Stimulated activated CD4-positive, alpha-beta T cell treated with anti-CD3 and anti-CD28 coated beads, Interleukin-15, amount 100 ng/mL, for 24 hours (primary cell): ENCODE measurements at places on chromosomes 1 and 21.

DNA sequence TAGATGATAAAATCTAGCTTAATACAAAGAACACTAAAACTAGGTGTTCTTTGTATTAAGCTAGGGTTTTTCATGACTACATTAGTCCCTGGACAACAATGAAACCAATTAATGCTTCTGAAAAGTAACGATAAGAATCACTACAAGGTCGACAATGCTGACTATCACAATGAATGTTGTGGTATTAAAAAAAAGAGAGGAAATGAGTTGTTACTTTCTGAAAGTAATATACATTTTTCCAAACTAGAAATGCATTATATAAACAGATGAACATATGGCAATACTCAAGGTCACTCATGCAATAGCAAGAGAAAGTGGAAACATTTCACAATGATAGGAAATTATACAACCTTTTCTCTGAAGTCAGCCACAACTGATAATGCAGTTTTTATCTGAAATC is 19.0 kb downstream of the DPH5 start:
- no peak for DNase-seq

DNA sequence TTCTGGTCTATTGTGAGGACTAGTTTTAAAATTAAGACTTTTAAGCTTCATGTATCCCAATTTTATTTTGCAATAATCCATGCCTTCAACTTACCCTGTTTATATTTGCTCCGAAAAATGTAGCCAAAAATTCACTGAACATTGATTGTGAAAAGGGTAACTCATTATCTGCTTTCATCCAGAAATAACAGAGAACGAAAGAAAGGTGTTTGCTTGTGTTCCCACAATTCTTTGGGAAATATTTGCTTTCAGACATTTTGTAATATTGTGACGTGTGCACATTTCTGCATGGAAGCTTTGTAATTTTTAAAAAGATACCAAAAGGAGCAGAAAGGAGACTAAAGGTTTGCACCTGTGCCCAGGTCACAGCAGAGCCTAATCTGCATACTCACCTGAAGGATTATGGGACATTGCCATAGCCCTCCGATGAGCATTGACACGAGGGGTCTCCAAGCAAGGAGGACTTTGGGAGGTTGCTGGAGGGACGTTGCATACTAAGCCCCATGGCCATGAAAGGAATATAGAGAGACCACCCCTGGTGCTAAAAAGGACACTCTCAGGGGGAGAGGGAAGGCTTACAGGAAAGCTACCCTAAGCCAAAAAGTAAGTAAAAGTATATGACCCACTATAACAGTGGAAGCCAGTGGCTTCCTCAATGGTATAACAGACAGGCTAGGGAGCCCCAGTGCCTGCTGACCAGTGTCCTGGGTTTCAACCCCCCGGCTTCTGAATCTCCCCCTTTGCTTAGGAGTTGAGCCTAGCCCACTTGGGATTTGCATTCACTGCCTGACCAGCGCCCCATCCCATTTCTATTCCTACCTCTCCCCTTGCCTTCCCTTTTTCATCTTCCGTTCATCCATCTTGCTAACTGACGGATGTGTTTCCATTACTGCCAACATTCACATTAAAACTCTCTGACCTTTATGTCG is 148.6 kb upstream of the ZC3H12A start:
- DNase-seq = no peak

DNA sequence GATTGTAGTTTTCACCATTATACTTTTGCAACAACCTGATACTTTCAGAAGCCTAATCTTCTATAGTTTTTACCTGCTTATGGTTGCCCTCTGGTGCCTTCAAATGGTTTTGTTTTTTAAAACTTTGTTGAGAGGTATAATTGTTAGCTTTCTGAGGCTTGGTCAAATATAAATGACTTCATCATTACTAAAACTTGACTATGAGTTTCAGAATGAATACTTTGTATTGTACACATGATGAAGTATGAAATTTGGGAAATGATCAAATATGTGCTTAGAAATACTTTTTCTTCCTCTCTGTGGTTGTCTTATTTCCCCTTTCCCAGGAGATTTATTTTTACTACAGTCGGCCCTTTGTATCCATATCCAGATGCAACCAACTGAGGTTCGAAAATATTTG is 151.8 kb upstream of the B3GALT2 start:
- DNase-seq = no peak

DNA sequence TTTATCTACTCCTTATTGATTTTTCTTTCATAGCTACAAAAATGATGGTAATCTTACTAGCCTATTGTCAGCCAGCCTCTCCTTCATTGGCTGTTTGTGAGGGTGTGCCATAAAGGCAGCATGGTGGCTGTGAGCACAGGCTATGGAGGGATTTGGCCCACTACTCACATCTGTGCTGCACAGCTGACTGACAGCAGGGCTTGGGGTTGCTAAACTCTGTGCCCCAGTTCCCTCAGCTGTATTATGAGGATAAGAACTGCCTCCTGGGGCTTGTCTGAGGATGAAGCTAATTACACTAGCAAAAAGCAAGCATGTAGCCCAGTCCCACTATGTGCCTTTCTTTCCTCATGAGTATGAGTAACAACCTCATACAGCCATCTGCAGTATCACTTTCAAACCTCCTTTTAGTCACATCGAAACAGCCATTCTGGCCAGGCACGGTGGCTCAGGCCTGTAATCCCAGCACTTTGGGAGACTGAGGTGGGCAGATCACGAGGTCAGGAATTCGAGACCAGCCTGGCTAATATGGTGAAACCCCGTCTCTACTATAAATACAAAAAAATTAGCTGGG is 66.2 kb downstream of the COQ8A start:
- no peak for DNase-seq

GRCh38 chr1:172040466-172040865 is 199.2 kb downstream of the DNM3 start:
- DNase-seq = no peak

DNA sequence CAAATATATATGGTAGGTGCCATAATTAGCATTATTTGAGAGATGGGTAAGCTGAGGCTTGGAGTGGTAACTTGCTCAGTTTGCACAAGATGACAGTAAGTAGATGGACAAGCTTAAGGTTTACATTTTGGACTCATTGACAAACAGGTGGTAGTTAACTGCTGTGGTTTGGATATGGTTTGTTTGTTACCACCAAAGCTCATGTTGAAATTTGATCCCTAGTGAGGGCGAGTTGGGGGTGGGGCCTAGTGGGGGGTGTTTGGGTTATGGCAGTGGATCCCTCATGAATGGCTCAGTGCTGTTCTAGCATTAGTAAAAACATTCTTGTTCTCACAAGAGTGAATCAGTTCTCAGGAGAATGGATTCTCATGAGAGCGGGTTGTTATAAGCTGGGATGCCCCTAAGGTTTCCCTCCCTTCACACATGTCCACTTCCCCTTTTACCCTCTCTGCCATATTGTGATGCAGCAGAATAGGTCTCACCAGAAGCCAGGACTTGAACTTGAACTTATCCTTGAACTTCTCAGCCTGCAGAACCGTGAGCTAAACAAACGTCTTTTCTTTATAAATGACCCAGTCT is 6.6 kb upstream of the PRRX1 start:
- no peak for DNase-seq

GRCh38 chr1:158017800-158018595 is 24.6 kb downstream of the KIRREL1 start:
- DNase-seq = no peak

- DNase-seq = no peak
Observed at GRCh38 chr1:38475624-38476005, 384.0 kb downstream of the RRAGC start.

GRCh38 chr1:161492827-161493226 is 12.4 kb upstream of the FCGR2A start:
- no peak for DNase-seq

DNA sequence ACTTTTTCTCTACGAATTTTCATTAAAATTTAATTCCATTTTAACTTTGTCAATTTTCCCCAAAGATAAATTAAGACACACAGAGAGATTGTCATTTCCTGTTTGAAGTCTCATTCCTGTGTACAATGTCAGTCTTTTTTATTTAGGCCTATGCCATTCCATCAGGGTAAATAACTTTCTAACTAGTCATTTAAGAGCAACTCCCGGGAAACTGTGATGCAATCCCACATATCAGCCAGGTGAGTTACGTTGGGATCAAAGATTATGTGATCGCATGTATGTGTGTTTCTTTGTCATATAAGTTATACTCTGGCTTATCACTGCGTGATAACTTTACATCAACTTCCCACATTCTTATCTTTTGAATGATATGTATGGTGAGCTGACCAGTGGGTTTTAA is 86.1 kb upstream of the S1PR1 start:
- DNase-seq = no peak

- DNase-seq = no peak
Observed at GRCh38 chr1:234340528-234340927, 32.7 kb upstream of the COA6 start.

GRCh38 chr1:111631502-111631901 is 11.9 kb downstream of the RAP1A start:
- no peak for DNase-seq

DNA sequence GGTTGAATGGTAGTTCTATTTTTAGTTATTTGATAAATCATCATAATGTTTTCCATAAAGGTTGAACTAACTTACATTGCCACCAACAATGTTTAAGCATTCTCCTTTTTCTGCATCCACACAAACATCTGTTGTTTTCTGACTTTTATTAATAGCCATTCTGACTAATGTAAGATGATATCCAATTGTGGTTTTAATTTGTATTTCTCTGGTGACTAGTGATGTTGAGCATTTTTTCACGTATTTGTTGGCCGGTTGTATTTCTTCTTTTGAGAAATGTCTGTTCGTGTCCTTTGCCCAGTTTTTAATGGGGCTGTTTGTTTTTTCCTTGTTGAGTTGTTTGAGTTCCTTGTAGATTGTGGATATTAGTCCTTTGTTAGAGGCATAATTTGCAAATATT is 24.6 kb upstream of the SLC35F3 start:
- no peak for DNase-seq

- peak; percentile 62 for DNase-seq
Observed at GRCh38 chr1:1402072-1402900, 3.2 kb upstream of the CCNL2 start.

DNA sequence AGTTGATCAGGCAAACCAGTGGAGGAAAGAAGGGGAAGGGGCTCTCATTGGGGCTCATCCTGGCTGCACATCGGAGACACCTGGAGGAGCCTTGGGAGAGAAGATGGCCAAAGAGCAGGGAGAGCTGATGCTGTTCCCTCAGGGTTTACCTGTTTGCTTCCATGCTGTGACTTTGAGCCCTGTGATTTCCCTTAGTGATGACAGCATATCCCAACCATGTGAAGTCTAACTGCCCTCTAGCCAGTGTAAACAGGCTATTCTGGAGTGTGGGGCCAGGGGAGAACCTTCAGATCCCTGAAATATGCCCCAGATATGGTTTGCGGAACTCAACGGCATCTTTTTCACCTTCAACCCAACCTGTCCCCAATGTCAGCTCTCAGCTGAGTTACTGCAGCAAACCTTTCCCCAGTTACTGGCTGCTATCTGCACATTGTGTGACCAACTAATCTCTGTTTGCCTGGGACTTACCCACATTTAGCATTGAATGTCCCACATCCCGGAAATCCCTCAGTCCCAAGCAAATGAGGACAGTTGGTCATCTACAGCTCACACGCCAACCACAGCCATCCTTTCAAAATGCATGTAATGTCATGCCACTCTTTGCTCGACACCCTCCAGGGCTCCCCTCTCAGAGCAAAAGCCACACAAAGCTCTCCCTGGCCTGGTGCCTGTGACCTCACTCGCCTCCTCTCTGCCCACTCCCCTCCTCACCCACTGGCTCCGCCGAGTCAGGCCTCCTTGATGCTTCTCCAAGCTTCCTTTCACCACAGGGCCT is 242.3 kb downstream of the KCNJ6 start:
- no peak for DNase-seq

- DNase-seq = peak; percentile 3
Observed at GRCh38 chr1:233025157-233025556, 74.7 kb downstream of the NTPCR start.

GRCh38 chr1:43405219-43405875 is 15.6 kb downstream of the SZT2 start:
- no peak for DNase-seq

GRCh38 chr1:156445789-156446263 is 54.7 kb downstream of the MEF2D start:
- DNase-seq = peak; percentile 87

DNA sequence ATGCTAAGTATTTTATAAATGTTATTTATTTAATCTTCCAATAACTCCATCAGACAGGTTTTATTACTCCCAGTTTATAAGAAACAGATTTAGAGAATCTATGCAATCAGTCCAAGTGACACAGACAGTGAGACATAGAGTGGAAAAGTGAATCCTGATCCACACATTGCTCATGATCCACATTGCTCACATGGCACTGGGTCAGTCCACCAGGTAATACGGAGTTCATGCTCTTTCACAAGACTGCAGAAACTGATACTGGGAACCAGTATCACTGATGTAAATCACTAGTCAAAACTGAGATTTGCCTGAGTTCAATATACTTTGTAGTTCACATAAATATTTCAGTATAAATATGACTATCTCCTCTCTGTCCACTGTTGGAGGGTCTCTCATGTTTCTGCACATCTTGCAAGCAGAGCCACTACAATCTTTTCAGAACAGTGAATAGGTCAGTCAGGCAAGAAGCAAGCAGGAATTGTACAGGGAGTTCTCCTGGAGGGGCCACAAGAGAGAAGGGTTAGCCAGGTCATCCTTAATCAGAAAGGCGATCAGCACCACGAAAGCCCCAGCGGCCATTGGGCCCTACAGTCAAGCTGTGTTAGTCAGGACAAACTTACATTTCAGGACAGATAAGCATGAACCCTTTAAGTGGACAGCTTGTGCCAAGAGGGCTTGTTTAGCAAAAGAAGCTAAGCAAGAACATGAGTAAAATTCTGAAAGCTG is 275.4 kb upstream of the NR5A2 start:
- DNase-seq = no peak

DNA sequence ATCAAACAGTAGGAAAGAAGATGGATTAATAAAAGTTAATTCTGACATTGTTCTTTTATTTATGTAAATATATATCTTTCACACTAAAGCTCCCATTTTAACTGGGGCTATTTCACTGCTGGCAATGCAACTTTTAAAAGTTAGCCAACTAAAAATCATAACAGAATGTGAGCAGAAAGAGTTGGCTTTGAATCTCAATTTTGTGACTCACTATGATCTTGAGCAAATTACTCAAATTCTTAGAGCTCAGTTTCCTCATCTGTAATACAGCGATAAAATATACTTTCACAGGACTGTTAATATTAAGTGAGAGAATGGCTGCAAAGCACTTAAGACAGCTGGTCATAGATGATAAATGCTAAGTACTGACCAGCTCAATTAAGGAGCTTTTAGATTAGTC is 10.8 kb downstream of the EFCAB14 start:
- no peak for DNase-seq
